CD4-positive, alpha-beta T cell treated with Interferon alpha-2 for 1 hour (primary cell): ENCODE measurements at places on chromosomes 3 and 15.

GRCh38 chr3:143671626-143672025 lies 176.6 kb downstream of the SLC9A9 start:
- no peak for DNase-seq

DNA sequence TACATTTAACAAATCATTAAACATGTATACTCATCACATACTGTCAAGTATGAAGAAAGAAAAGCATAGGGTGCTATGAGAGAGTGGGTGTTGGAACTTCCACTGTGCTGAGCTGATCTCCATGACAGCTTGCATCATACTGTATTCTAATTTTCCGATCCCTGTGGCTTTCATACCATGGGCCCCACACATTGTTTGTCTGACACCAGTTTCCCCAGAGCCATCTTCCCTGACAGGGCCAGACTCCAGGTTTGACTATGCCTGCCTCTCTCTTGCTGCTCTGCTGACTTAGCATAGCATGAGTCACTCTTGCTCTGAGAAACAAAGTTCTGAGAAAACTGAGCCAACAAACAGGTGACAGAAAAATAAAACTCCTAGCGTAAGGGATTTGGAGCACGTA lies 37.0 kb upstream of the CASR start:
- DNase-seq = no peak

- DNase-seq = no peak
Observed at GRCh38 chr15:51104512-51104911, 9.8 kb upstream of the TNFAIP8L3 start.

GRCh38 chr3:183502237-183503181 lies 53.0 kb downstream of the KLHL6 start:
- DNase-seq = no peak

DNA sequence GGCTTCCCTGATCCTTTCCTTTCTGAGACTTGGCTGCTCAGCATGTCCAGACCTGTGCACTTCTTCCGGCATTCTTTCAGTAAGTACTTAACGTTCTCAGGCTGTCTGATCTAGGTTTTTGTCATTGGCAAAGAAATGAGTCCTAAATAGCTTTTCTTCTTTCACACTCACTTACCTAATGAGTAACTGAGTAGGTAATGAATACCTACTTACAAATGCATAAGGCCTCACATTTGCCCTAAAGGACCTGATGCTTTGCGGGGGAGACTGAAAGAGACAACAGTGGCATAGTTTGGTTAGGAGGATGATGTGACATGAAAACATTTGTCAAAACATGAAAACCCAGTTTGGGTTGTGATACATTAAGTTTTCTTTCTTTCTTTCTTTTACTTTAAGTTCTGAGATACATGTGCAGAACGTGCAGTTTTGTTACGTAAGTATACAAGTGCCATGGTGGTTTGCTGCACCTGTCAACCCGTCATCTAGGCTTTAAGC lies 516.7 kb upstream of the CFAP20DC start:
- DNase-seq = no peak

- DNase-seq = no peak
Observed at GRCh38 chr3:27589795-27590194, 105.6 kb upstream of the SLC4A7 start.

DNA sequence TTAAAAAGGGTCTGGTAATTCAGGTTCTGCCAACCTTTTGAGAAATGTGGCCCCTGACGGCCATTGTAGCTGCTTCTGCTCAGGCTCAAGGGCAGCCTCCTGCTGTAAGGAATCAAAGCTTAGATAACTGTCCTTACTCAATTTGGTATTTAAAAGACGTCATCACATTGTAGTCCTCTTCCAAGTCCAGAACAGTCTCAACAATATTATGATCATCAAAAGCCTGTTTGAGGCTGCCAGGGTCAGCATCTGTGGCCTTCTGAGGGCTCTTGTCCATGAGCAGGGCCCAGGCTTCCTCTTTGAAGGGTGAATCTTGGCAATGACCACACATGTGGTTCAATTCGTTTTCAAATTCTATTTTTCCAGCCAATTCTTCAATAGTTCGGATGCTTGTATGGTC lies 6.0 kb downstream of the C3orf62 start:
- DNase-seq = no peak

- DNase-seq = peak; percentile 4
Observed at GRCh38 chr15:55897560-55898336, 95.7 kb downstream of the NEDD4 start.

- DNase-seq = no peak
Observed at GRCh38 chr3:42718338-42718737, 15.7 kb upstream of the HHATL start.

- DNase-seq = peak; percentile 51
Observed at GRCh38 chr3:71421820-71422566, 161.5 kb downstream of the FOXP1 start.
